ENCODE measurements at places on chromosomes 5 and 9.

DNA sequence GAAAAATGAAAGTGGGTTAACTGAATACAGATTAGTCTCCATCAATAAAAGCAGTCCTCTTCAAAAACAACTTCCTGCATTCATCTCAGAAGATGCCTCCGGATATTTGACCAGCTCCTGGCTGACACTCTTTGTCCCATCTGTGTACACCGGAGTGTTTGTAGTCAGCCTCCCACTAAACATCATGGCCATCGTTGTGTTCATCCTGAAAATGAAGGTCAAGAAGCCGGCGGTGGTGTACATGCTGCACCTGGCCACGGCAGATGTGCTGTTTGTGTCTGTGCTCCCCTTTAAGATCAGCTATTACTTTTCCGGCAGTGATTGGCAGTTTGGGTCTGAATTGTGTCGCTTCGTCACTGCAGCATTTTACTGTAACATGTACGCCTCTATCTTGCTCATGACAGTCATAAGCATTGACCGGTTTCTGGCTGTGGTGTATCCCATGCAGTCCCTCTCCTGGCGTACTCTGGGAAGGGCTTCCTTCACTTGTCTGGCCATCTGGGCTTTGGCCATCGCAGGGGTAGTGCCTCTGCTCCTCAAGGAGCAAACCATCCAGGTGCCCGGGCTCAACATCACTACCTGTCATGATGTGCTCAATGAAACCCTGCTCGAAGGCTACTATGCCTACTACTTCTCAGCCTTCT is 16.6 kb downstream of the F2R start:
- no peak for DNase-seq

DNA sequence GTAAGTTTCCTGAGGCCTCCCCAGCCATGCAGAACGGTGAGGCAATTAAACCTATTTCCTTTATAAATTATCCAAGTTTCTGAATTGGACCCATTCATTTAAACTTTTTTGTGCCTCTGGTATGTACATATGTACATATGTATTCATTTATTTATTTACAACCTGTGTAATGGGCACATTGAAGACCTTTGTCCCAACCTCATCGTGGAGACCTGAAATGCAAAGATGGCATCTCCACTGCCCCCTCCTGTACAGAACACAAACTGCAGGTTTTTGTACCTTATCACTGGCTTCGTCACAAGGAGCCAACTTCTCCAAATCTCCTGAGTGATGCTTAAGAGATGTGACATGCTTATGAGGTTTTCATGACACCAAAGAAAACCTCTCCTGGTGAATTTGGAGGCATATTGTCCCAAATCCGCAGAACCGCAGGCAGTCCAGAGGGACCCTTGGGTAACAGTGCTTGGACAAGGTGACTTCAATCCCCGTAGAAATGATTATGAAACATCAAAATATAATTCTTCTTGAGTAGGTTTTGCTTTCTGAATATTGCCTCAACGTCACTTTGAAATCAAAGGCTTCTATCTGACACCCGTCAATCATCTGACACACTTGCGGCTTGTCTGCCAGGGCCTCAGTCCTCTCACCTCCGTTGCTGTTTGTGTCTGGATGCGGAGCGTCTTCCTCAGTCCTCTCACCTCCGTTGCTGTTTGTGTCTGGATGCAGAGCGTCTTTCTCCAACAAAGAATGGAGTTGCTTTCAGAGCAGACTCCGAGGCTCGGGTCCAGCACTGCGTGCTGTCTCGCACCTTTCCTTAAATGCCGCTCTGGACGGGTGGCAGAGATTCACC is 135.0 kb upstream of the IRX4 start:
- DNase-seq = peak; percentile 3

GRCh38 chr9:114446672-114447450 is 58.4 kb downstream of the WHRN start:
- DNase-seq = no peak

DNA sequence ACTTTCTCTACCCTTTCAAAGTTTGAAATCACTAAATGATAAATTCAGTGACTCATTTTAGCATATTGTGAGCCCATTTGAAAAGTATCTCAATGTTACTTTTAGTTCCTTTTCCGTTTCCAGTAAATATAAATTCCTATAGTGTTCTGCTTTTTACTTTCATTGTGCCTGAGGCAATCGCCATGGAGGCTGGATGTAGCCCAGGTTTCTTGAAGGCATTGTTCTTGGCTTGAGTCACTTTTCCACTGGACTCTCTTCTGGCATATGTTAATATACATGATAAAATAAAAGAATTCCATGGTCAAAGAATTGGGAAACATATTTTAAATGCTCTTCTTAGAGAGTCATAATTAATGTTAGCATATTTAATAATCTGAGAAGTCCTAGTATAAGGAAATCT is 327.0 kb downstream of the IZUMO3 start:
- DNase-seq = no peak

DNA sequence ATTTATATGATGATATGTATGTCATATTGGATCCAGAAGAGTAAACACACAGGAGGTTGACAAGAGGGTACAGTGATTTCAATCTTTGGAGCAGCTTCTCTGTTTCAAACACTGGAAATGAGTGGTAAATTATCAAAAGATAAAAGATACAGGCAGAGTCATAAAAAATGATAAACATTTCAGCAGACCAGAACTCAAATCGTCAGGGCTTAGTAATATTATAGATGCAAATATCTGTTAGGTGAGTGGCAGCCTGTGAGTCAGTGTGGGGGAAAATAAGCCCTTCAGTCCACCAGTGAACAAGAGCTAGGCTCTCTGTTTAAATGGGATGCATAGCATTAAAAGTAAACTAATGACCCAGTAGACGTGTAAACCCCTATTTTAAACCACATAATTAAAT is 1378.1 kb downstream of the EFNA5 start:
- no peak for DNase-seq

DNA sequence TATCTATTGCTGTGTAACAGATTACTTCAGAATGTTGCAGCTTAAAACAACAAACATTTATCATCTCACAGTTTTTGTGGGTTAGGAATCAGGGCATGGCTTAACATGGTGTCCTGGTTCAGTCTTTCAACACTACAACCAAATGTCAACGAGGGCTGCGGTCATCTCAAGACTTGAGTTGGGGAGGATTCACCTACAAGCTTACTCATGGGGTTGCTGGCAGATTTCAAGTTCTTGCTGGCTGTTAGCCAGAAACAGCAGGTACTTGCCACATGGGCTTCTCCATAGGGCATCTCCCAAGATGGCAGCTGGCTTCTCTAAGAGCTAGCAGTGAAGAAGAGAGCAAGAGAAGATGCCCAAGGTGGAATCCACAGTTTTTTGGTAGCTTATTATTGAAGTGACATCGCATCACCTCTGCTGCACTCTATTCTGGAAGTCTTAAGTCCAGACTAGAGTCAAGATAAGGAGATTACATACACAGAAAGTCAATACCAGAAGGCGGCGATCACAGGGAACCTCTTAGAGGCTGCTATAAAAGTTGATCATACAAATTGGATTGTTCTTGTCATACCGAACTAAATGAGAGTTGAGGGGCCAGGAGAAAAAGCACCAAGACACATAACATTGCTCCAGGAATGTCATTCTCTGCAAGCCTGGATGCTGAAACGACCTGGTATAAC is 42.2 kb downstream of the C9orf153 start:
- no peak for DNase-seq

GRCh38 chr5:41842777-41843176 is 27.4 kb downstream of the OXCT1 start:
- no peak for DNase-seq

DNA sequence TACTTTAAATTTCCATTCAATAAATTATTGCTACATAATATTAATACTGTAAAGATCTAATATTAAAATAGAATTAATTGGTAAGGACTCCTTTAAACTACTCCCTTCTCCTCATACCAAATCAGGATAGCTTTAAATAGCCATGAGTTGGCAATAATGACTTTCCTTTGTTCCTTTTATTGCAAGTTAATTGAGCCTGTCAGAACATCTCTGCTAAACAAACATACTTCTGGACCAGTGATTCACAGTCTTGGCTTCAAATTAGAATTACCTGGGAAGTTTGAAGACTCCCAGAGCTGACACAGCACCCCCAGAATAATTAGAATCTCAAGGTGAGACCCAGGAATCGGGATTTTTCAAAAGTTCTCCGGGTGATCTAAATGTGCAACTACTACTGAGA is 18.7 kb downstream of the C5orf58 start:
- peak; percentile 8 for DNase-seq

GRCh38 chr5:139760066-139761056 is 35.2 kb upstream of the PSD2 start:
- no peak for DNase-seq

GRCh38 chr9:76373173-76373783 is 20.9 kb downstream of the RFK start:
- DNase-seq = no peak

GRCh38 chr5:130992095-130992494 is 173.0 kb downstream of the HINT1 start:
- DNase-seq = no peak

DNA sequence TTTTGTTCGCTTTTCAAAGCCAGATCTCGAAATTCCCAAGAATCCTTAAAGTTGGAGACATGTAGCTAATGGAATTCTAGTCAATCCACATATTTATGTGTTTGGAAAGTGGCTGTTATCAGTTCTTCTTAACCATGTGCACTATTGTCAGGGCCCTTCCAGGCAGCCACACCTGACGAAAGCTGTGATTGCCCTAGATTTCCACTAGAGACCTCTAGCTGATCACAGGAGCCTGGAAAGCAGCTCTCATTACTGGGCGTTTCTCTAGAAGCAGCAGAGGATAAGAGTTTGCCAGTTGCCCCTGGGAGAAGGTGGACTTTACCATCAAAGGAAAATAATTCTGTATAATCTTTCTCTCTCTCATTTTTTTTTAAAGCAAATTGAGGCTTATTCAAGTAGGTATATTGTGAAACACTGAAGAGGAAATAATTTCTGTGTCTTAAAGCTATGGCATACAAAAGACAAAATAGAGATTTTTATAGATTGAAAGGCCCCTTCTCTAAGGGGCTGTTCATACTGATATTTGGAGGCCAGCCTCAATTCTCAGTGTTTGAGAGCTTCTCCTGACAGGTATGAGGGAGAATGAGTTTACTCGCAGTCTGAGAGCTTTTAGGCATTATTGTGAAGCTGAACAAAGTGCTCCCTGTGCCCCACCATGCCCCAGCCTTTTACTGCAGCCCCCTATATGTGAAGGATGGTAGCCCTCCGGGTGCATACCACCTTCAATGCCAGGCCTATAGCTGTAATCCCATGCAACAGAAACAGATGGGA is 405.4 kb upstream of the ACTBL2 start:
- DNase-seq = peak; percentile 55

GRCh38 chr9:86763791-86764190 is 183.5 kb downstream of the GAS1 start:
- DNase-seq = no peak

GRCh38 chr9:68897577-68898145 is 116.3 kb downstream of the PRKACG start:
- DNase-seq = no peak

DNA sequence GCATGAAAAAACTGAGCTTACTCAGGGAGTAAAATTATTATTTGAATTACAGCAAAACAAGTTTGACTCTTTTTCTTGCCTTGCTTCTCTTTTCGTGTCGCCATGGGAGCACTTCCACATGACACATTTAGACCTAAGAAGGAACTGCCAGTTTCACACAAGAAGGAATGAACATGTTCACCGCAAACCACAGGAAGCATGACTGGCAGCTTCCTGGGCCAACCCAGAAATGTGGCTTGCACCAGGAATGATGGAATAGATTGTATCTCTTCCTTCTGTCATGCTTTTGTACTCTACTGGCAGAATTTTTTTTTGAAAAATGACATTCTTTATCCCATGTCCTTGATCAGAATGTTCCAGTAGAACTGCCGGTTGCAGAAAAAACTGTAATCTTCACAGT is 32.9 kb upstream of the MAN2A1 start:
- DNase-seq = no peak

- no peak for DNase-seq
Measured at GRCh38 chr5:1846583-1846982, 36.1 kb downstream of the IRX4 start.

DNA sequence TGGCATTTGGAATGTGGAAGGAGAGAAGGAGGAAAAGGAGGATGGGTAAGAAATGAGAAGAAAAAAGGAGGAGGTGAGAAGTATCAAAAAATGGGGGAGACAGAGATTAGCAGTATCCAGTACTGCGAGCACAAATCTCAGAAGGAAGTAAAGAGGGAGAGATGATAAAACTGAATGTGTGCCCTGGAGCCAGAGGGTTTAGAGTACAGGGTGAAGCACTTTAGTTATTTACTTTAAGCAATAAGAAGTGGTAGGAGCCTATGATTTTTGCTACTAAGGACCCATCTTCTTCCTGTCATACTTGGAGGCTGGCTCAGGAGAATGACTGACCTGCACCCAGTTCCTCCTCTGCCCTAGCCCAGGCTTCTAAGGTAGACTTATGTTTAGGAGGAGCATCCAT is 94.9 kb downstream of the ADRB2 start:
- DNase-seq = no peak

- peak; percentile 91 for DNase-seq
Measured at GRCh38 chr5:73214996-73215395, 42.0 kb downstream of the TMEM174 start.

- DNase-seq = no peak
Measured at GRCh38 chr5:42620579-42621216, 135.9 kb upstream of the CCDC152 start.

DNA sequence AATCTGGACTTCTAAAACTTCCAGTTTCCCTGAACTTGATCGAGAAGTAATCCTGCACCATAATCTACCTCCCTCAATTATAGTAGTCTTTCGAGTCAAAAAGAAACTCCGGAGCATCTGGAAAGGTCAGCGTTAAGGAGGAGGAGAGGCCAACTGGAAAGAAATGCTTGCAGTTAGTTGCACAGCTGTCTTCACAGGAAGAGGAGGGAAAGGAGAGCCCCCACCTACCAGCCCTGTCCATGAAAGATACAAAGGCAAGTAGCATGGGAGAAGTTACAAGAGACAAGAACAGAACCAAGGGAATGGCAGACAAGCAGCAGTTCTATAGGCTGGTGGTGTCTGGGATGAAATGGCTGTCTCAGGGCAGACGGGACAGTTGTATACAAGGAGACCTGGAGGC is 170.6 kb downstream of the RAB3C start:
- no peak for DNase-seq

DNA sequence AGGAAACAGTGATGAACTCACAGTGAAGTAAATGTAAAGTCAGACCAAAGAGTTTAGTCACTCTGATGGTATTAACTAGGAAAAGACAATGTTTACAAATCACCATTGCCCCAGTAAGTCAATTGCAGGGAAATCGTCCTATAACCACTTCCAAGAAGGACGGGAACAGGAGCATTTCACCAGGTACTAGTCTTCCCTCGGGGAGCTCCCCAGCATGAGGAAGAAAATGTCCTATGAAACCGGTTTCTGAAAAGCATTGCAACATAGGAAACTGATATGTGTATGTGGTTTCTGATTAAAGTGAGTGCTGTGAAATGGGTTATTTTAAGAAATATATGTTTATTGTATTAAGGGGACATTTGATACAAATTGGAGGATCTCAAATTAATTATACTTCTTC is 626.7 kb upstream of the ADAMTS16 start:
- DNase-seq = no peak
